ENCODE measurements at places on chromosomes 7 and 10.

DNA sequence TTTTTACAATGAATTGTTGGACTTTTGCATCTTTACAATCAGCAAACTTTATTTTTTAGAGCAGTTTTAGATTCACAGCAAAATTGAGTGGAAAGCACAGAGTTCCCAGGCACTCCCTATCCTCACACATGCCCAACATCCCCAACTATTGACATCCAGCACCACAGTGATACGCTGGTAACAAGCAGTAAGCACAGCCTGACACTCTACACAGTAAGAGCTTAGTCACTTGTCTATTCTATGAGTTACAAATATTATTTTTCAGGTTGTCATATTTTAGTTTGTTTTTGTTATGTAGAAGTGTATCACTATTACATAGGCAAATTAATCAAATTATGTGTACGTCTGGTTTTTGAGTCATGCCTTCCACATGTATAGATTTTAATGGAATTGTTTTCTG is 27.0 kb upstream of the GIMAP7 start:
- no peak for DNase-seq

DNA sequence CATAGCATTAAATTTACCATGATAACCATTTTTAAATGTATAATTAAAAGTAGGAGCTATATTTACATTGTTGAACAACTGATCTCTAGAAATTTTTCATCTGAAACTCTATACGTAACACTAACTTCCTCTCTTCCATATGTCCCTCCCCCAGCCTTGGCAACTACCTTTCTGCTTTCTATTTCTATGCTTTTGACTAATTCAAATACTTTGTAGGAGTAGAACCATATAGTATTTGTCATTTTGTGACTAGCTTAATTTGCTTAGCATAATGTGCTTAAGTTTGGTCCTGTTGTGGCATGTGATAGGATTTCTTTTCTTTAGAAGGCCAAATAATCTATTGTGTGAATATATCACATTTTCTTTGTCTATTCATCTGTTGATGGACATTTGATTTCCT is 225.3 kb upstream of the POT1 start:
- no peak for DNase-seq

DNA sequence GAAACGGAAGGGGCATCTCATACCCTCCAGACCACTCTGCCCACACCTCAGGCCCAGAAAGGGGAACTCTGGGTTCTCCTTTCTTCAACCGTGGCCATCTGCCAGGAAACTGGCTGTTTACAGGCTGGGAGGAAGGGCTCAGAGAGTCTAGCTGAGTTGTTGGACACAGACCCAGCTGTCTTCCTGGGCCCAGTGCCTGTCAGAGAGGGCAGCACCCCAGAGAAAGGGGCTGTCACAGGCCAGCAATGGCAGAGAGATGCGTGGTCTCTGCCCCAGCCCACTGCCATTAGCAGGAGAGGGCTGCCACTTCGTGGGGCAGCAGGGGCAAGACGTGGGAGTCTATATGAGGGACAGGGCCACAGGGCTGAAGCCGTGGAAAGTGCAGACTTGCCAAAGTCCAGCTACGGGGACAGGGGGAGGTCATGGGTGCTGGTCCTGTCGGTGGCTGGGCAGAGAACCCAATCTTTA is 11.0 kb downstream of the GRID1 start:
- peak; percentile 18 for DNase-seq

- peak; percentile 3 for DNase-seq
These were observed 110.8 kb upstream of the LRGUK start for GRCh38 chr7:134016223-134016941.

DNA sequence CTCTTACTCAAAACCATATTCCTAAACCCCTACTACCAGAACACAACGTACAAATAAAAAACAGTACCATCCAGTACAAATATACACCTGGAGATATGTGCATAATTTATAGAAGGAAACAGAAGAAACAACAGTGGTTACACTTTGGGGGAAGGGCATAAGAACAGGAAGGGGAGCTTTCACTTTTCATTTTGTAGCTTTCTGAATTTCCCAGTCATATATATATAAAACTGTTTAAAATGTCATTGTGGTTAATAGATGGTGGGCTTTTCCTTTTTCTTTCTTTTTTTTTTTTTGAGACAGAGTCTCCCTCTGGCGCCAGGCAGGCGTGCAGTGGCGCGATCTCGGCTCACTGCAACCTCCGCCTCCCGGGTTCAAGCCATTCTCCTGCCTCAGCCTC is 47.2 kb downstream of the MALSU1 start:
- peak; percentile 25 for DNase-seq

DNA sequence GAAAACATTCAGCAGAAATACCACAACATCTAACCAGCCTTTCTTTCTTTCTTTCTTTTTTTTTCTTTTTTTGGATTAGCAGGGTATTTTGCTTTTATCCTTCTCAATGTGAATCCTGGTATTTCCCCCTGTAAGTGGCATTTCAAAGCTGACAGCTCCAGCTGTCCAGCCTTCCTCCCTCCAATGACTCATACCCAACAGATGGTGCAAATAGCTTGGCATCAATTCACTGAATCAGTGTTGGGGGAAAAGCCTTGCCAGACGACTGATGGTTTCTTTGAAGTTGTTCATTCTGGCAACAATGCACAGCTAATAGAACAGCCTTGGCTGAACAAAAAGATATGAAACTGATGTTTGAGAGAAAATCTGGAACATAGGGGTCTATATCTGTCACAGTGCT is 316.8 kb upstream of the STEAP1 start:
- DNase-seq = no peak
